ENCODE measurements at places on chromosomes 1 and 21.

DNA sequence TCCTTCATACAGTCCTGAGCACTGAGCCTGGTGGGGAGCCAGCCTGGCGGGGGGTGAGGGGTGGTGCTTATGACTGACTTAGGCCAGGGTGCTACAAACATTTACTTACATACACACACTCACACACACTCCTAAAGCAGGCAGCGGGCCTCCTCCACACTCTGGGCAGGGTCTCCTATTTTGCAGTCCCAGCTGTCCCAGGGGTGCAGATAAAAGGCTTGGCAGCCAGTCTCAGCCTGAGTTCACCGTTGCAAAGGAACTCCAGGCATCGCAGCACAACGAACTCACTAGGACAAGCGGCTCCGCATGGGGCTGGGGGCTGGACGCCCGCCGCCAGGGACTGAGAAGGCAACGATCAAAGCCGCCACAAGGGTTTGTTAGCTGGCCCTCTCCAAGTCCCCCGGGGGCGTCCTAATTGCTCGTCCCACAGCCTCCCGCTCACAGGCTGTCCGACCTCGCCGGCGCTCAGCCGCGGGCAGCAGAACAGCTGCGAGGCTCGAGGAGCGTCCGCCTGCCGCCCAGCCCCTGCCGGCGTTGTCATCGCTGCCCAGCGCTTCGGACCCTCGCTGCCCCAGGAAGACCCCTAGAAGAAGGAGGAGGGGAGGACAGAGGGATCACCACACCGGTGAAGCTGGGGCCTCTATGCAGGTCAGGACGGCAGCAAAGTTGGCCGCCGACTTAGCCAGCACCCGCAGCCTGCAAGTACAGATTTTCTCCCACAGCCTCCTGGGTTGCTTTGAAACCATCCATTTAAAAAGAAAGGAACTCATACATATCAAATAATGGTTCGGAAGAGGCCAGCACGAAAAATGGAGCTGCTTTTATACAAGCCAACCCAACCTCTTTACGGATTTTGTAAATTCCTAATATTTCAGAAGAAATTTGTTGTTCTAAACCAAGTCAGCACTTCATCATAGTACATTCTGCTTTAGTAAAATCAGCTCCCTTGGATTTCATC is 6.2 kb downstream of the BARHL2 start:
- no peak for DNase-seq

DNA sequence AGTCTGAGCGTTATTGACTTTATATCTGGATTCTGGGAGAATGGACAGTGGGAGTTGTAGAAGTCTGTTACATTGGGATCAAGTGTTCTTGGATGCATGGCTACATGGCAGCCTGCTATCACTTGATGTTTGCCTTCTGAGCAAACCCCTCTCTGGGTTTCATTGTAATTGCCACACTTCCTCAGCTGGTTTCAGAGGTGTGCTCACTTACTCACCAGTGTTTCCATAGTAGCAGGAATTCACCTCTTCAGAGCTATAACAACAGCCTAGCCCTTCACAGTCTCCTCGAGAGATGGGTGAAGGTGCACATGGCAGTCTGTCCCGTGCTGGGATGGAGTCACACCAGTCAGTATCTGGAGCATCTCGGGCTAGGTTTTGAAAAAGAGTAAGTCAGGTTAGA is 2.6 kb downstream of the ZP4 start:
- DNase-seq, result no peak

- DNase-seq, result peak; percentile 89
Measured at GRCh38 chr1:6603915-6604558, 1.4 kb upstream of the KLHL21 start.

DNA sequence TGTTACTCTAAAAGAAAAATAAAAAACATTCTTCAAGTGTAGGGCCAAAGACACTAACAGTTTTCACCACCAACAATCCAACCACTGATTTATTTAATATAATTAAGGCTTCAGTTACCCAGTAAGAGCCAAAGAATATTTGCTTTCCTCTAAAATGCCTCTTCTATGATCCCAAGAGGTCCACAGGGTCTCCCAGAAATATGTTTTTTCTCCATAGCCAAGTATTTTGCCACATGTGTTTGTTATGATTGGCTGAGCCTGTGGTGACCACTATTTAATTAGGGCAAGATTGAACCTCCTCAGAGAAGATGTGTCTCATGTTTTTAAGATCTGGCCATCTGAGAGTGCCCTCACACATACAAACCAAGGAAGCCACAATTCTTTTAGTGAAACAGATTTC is 135.9 kb downstream of the TPR start:
- DNase-seq, result peak; percentile 61

DNA sequence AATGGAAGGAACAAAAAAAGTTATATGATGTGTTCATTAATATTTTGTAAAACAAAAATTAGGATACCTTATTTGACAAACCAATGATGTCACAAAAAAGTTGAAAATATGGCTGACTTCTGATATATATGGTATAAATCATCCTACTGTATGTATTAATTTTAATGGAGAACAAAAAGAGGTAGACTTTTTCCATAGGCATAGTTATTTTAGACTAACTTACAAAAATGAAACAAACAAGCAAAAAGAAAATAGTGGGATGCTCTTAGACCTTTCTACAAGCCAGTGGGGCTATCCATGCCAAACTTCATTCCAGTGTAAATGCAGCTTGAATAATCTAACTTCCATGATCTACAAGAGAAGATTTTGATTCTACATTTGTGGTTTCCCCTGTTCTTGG is 522 bp upstream of the SPTA1 start:
- DNase-seq, result no peak

- no peak for DNase-seq
Measured at GRCh38 chr1:223836586-223836985, 9.2 kb downstream of the TP53BP2 start.

GRCh38 chr1:16484931-16485330 is 29.2 kb downstream of the RNU1-1 start:
- DNase-seq, result no peak

DNA sequence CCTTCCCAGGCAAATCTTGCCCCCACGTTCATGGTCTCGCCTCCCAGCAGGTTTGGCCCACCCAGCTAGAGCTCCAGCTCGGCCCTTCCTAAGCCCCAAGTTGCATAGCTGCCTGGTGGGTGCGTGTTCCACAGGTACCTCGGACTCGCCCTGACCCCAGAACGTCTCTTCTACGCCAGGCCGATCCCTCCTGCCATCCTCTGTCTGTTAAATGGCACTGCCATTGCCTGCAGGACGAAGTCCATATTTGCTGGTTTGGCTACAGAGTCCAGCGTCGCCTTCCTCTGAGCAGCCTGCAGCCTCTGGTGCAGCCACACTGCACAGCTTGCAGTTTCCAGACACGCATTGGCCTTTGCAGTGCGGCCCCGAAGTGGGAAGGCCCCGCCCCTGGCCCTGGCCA is 228.1 kb downstream of the SDCCAG8 start:
- no peak for DNase-seq

- peak; percentile 63 for DNase-seq
Measured at GRCh38 chr1:225425201-225425786, 2.5 kb downstream of the LBR start.

DNA sequence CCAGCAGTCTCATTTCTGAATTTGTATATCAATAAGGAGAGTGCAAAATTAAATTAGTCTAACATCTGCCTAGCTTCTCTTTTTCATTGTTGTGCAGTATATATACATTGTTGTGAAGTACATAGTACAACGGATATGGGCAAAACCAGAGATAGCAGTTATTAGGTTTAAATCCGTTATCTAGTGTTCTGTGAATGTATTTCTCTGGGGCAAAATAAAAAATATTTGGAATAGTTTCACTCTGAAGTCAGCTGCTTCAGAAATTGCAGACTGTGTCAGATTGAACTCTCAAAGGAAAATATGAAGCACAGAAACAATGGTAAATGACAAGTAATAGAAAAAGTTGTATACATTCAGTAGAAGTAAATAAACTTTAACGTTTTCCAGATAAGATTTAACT is 836.5 kb upstream of the CXADR start:
- DNase-seq, result no peak

- DNase-seq, result no peak
Measured at GRCh38 chr1:227731696-227732585, 3.2 kb downstream of the JMJD4 start.

DNA sequence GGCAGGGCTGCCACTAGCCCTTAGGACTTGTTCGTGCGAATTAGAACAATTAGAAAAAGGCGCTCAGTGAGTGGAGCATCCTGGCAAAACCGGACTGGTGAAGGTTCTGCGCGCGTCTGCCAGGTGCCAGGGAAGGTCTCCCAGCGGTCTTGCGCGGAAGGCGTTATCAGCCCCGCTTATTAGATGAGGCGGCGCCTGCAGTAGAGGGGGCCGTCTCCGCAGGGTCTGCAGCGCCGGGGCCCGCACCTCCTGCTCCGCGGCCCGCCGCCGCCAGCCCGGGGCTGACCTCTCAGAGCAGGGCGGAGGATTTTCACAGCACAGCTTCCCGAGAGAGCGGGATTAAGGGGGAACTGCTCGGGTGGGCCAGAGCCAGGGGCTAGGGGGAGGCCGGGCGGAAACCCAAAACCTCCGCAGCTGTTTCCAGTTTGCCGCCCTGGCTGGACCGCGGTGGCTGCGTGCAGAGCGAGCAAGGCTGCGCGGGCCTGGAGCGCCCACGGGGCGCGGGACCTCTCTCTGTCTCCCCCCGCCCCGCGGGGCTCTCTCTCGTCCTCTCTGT is 155.2 kb downstream of the FOXD2 start:
- no peak for DNase-seq
